Skin of body (tissue), 3 donors: ENCODE measurements at places on chromosomes 11 and 22.

GRCh38 chr11:616320-617198, 809 bp upstream of the IRF7 start:
- DNase-seq, result no peak

DNA sequence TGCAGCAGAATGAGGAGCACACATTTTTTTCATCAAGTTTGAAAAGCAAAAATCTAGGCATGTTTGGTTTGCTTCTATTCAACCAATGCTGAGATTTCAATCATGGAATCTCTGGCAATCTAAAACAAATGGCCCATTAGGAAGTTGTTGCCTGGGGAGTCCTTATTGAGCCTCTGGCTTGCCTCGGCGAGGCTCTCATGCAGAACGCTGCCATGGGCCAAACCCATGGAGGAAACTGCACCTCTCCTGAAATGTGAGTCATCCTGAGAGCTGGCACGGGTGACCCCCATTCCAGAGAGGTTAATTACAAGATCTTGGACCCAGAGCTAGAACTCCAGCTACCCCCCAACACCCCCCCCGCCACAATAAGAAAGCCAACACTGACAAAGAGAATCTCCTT, 80.7 kb downstream of the MN1 start:
- DNase-seq, result no peak

DNA sequence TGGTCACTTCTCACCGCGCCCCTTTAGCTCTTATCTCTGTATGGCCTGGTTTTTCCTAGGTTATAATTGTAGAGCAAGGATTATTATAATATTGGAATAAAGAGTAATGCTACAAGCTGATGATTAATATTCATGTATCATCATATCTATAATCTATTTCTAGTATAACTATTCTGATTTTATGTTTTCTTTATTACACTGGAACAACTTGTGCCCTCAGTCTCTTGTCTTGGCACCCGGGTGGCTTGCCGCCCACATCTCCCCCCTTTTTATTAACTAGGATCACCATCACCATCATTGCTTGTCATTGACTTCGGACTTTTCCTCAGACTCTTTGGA, 11.0 kb downstream of the OR52K1 start:
- DNase-seq, result no peak

DNA sequence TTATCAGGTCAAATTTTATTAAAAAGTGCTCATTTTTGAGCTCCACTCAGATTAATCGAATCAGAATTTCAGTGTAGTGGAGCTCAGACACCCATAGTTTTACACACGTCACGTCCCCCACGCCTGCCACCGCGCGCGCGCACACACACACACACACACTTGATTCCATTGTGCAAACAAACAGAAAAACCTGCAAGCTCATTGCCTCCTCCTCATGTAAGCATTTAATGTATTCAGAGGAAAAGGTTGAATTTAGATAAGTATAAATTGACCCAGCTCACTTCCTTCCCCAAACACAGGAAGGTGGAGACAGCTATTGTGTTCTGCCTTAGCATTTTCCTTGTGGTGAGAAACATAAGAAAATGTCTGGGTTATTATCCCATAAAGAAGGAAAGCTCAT, 336.7 kb downstream of the LUZP2 start:
- DNase-seq, result no peak

DNA sequence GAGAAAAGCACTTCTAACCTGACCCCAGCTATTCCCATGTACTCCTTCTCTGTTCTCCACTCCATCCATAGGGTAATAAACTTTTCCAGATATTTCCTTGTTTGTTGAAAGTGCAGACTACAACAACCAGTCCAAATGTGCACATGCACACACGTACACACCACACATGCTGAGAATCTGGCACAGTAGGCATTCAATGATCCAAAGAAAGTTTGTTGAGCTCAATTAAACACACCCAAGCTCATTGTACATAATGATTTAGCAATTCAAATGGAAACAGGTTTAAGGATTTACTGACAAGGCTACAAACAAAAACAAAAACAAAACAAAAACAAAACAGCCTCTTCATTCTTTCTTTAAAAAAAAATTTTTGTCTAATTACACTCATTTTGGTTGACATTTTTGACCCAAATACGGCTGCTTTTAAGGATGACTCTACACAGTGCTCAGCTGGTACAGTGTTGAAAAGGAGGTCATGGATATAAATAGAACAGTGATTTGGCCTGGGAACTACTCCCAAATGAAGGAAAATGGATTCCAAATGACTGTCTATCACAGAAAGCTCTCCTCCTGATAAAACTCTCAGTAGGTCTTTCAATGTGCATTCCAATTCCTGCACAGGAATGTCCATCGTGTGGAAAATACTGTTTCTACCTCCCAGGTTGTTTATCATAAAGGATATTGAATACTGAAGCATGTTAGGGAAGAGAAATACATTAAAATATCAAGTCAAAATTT, 232.2 kb downstream of the GUCY1A2 start:
- peak; percentile 17 for DNase-seq

DNA sequence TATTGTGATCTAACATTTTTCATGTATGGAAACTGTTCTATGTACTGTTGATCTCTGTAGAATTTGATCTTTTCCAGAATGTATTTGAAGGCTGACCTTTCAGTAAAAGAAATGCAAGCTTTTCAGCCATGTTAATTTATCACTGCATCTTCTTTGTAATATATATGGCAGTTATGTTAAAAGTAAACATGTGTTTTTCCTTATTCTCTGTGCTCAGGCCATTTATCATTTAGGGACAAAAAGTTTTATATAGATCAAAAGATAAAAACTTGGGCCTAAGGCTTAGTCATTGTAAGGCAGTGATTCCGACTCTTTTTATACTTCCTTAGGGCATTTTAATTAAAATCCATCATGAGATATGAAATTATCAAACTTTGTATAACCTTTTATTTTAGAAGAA, 48.7 kb downstream of the KDM2A start:
- no peak for DNase-seq

DNA sequence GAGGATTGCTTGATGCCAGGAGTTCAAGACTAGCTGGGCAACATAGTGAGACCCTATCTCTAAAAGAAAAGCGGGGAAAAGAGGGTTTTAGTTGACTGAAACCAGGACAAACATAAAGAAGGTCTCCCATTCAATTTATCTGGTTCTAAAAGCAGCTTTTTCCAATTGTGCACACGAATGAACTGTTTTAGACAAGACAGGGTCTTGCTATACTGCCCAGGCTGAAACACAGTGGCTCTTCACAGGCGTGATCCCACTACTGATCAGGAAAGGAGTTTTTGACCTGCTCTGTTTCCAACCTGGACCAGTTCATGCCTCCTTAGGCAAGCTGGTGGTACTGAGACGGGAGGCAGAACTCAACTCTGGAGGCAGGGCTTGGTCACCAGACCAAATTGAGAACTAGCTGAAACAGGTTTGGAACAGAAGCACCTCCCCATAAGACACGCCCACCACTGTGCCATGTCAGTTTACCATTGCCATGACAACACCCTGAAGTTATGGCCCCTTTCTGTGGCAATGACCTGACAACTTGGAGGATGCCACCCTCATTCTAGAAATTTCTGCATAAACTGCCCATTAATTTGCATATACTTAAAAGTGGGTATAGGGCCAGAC, 2.8 kb upstream of the NUCB2 start:
- DNase-seq, result no peak

DNA sequence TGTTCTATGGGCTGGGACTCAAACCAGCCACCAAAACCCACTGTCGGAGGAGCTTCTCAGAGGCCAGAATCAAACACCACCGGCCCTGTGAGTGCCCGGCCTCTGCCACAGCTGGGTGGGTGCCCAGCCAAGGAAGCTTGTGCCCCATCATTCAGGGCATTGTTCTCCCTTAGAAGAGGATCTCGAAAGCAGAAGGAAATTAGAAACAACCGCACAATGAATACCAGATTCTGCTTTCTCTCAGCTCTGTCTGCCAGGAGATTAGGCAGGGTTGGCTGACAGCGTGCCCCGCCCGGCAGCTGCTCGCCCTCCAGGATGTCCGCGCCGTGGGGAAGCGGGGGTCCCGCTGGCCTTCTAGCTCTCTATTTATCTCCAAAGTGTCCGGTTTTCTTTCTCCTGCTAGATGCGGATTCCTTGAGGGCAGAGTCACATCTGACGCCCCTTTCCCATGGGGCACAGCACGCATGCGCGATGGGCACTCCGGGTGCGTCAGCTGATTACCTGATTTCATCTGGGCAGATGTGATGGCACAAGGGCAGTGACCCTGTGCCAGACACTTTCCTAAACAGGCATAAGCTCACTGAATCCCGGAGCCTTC, 25.5 kb downstream of the SCGB1A1 start:
- peak; percentile 68 for DNase-seq

DNA sequence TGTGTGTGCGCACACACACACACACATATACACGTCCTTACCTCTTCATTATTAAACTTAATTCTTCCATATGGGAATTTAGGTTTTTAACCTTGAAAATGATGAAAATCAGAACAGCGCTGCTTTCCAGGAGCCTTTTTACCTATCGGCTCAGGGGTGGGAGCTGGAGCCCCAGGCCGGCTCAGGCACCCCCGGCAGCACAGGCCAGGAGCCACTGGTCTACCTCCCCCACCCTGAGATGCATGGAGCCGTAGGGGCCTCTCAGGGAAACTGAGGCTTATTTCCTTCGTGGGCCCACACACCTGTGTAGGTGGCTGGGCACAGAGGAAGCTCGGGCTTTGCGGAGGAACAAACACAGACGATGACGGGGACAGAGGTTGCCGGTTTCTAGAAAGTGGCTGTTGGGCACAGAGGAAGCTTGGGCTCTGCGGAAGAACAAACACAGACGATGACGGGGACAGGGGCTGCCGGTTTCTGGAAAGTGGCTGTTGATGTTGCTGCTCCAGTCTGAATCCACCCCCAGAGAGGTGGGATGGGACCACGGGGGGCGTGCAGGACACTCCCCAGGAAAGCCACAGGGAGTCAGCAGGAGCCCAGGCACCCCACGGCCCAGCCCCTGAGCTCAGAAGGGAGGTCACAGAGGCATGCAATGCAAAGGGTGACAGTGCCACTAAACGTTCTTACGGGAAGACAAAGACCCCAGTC, 149.4 kb downstream of the BRD1 start:
- DNase-seq, result no peak

DNA sequence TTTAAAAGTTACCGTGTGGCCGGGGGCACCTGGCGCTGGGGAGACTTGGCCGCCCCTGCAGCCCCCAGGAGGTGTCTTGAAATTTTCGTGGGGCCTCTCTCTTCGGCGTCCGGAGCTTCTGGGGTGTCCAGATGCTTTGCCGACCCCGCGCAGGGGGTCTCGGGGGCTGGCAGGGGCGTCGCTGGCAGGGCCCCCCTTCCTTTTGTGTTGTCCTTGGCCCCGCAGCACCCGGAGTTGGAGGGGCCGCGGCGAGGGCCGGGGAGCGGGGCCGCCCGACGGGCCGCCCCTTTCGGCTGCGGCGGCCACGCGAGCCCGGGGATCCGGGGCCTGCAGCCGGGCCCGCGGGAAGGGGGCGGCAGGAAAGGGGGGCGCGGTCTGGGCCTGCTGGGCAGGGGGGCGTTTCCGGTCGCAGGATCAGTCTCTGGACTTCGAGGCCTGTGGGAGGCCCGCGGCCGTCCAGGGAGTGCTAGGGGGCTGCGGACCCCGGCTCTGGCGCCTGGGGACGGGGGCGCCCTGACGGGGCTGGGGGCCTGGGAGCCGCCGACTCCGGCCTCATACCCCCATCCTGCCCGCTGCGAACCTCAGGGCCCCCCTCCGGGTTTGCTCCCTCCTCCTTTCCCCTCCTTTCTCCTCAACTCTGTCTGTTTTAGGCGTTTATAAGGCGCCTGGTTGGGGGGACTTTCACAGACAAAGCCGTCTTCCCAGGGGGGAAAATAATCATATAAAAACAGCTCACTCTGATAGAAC, 869 bp downstream of the ZC3H7B start:
- DNase-seq, result no peak

- DNase-seq, result no peak
Measured at GRCh38 chr11:111851636-111852035, 19.7 kb downstream of the ALG9 start.

DNA sequence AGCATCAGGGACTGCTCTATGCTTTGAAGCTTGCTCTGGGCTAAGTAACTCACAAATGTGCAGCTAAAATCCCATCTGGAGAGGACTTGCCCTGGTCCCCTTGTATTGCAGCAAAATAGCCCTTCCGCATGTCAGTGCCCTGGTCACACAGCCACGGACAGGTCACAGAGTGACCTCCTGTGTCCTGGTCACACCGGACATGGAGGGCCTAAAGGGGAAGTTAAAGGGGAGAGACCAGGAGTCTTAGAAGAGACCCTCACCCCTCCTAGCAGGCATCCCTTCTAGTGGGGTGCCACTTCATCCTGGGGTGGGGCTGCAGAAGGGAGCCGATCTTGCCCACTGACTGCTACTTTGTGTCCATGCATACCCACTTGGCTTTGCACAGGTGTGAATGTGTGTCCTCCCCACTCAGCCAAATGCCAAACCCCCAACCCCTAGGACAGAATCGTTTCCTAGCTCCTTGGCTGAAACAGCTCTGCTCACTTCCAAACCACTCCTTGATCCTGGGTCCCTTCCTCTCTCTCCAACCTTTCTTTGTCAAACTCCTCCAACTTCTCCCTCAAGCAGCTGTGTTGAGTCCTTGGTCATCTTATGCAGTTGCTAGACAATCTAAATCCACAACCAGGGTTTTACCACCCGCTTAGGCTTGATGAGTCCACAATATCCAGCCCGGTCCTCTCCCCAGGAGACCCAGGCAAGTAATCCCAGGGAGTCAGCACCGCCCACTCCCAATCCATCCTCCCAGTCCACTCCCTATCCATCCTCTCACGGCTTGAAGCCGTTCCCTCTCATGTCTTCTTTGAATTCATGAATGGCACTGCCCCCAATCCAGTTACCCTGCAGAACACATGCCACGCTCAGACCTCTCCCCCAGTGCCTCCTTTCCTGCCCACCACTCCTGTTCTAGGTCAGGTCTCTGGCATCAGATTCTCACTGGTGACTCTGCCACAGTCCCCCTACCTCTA, 3.3 kb upstream of the FXYD6 start:
- no peak for DNase-seq

DNA sequence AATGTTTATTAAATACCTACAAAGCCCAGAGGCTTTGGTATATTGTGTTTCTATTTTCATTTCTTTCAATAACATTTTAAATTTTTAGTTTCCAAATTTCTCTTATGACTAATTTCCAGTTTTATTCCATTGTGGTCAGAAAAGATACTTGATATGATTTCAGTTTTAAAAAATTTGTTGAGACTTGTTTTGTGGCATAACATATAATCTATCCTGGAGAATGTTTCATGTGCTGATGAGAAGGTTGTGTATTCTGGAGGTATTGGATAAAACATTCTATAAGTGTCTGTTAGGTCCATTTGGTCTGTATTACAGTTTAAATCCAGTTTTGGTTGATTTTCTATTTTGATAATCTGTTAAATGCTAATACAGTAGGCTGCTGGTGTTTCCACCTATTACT, 9.8 kb upstream of the RAG1 start:
- no peak for DNase-seq
